ENCODE measurements at places on chromosomes 4 and X.

DNA sequence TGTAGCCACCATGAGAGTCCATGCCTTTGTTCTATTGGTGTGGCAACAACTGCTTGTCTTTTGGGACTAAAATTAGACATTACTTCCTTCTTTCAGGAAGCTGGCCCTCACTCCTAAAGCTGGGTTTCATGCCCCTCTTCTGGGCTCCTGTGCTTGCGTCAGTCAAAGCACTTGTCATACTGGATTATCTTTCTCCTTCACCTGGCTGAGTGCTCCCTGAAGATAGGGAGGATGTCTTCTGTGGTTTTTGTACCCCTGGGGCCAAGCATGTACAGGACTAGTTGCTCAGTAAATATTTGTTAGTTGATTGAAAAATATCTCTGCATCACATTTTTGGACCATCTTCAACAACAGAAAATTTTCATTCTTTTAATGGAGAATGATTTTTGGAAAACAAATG is 26.1 kb upstream of the LONRF3 start:
- DNase-seq, result no peak

DNA sequence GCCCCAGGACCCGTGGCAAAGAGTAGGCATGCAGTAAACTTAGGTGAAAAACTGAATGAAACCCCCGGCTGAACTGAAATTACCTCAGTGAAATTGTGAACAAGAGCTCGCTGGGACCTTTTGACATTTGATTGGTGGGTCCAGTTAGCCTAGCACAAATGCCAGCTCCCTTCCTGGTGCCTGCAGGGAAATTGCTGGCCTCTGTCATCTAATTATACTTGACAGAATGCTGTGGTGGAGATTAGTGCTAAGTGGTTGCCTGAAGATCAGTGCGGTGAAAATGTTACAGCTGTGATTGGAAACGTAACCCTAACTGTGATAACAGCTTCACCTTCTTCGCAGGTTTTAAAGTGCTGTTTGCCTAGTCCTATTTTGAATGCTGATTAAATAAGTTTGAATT is 43.0 kb downstream of the ADD1 start:
- no peak for DNase-seq

GRCh38 chr4:105900541-105900940 is 5.3 kb downstream of the NPNT start:
- DNase-seq, result no peak

DNA sequence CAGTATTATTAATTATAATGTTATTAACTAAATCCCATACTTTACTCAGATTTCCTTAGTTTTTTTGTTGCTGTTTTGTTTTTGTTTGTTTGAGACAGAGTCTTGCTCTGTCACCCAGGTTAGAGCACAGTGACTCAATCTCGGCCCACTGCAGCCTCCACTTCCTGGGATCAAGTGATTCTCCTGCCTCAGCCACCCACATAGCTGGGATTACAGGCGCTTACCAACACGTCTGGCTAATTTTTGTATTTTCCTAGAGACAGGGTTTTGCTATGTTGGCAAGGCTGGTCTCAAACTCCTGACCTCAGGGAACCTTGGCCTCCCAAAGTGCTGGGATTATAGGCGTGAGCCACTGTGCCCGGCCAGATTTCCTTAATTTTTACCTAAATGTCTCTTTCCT is 72.2 kb downstream of the ANAPC4 start:
- no peak for DNase-seq

DNA sequence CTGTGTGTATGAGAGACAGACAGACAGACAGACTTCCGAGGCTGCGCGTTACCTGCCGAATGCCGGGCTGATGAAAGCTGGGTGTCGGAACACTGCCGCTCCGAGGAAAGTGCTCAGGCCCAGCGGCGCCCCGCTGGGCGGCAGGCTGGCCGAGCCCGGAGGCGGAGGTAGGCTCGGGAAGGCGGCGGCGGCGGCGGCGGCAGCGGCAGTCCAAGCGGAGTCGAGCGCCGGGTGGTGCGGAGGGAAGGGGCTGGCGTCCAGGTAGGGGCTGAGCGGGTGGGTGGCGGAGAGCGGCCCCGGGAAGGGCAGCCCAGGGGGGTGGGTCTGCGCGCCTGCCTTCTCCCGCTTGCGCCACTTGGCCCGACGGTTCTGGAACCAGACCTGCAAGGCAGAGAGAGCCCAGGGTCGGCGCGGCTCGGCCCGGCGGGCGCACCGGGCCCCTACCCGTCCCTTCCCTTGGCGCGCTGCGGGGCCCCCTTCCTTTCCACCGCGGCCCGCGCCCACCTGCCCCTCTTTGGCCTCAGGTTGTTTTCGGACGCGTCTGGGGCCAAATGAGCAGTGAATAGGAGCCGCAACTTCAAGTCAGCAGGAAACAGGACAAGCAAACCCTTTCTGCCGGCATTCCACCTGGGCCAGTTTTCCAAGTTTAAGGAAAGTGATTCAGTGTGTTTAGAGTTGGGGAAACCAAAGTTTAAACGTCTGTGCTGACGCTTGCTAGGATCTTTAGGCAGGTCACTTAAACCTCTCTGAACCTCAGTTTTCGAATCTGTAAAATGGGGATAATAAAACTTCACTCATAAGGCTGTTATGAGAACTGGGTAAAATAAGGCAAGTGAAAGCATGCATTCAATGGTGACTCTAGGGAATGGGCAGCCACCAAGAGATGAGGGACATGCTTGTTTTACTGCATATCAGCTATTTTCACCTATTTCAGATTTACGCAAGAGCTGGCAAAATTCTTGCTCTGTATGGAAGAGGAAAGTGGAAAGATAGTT is 8.4 kb downstream of the ARX start:
- DNase-seq, result no peak

GRCh38 chrX:124338733-124339514 is 6.5 kb downstream of the TEX13D start:
- DNase-seq, result no peak

- no peak for DNase-seq
These were observed 1055.5 kb downstream of the PCDH18 start for GRCh38 chr4:136476753-136477152.

DNA sequence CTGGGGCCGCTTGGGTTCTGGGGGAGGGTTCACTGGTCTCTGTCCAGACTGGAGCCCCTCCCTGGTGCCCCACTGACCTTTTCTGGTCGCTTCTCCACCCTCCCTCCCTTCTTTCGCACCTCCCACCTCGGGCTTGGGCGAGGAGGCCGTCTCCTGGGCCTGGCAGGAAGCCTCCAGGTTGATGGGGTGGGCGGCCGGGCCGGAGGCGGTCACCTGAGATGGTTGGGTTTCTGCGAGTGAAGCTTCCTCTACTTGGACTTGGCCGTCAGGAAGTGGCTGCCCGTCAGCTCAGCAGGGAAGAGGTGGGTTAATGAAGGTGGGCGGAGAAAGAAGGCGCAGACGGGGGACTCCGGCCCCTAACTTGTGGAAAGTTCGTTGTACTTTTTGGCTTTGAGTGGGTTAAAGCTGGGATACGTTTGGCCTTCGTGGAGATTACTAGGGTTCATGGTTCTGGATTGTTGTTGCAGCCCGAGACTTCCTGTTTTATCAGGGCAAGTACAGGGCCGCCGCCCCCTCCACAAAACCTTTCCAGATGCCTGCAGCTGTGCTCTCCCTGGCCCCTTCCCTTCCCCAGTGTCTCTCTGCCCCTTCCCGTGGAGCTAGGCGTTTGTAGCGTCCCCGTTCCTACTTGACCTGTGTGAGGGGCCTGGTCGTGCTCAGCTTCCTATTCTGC is 1.2 kb downstream of the AKAP17A start:
- DNase-seq, result no peak

DNA sequence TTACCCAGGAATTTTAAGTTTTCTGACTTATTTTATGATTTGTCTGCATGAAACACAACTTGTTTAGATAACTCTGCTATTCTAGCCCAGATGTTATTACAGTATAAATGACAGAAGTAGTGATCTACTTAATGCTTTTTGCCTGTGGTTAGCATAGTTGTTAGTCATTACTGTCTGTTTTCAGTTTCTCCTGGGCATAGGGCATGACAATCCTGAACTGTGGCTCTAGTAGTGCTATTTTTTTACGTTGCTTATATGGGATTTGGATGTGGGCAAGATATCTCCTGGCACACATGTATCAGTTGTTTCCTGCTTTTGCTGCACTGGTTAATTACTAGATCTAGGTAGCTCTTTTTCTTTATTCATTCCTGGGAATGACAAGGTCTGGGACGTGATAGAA is 1005.8 kb downstream of the PCDH18 start:
- no peak for DNase-seq

DNA sequence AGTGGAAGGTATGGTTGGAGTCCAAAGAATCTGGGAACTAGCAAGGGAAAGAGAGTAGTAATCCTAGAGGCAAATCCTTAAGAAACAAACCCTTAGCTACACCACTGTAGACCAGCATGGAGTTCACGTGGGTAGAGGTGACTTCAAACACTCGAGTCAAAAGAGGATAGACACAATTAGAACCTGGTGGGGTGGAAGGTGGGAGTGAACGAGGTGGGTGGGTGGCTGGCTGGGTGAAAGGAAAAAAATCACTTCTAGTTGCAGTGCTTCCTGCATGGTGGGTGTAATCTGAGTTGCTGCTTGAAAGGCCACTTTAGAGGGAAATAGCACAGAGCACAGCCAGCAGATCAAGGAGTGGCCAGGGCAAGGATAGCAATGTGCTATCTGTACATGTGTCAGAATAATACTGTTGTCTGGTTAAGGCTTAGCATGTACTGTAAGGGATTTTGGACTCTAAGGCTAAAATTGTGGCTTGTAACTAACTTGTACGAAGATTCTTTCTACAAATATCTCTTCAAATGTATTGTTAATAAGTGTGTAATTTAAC is 356.2 kb downstream of the GRIA2 start:
- DNase-seq, result no peak

GRCh38 chr4:7785017-7785416 is 154.6 kb downstream of the AFAP1 start:
- no peak for DNase-seq

- DNase-seq, result no peak
These were observed 35.1 kb downstream of the PCGF3 start for GRCh38 chr4:740656-741282.

- no peak for DNase-seq
These were observed 2.0 kb upstream of the PGRMC2 start for GRCh38 chr4:128289523-128290158.

- no peak for DNase-seq
These were observed 624.3 kb upstream of the TENM3 start for GRCh38 chr4:181618896-181619295.

- peak; percentile 16 for DNase-seq
These were observed 32.5 kb upstream of the TLR2 start for GRCh38 chr4:153651587-153651986.

GRCh38 chr4:67087897-67088296 is 457.4 kb downstream of the CENPC start:
- DNase-seq, result peak; percentile 9

DNA sequence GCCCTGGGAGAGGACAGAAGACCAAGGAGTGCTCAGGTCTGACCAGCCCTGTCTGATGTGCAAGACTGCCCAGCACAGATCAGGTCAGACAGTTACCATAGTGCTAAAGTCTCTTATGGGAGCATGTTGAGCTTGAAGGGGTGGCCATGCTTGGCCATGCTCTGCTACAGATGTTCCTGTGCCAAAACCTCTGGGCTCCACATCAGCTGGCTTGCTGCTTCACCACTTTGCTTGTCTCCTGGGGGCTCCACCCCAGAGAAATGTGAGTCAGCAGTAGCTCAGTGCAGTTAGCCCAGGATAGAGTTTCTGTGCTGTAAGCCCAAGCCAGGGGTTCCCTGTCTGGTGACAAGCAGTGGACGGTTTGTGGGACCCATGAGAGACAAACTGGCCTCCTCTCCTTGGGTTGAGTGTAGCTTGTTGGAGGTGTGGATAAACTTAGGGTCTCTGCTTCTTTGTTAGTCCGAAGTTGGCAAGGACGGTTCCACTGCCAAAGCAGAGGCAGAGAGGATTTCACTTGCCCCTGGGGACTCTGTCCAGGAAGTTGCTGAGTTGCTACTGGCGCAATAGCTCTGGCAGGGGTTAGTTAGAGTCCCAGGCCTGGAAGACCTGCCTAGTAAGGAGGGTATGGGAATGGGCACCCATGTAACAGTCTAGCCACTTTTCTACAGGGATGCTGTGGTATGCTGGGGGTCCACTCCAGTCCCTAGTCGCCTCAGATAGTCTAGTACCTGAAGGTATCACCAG is 8.7 kb upstream of the TMSB15C start:
- DNase-seq, result no peak
